Activated CD8-positive, alpha-beta memory T cell treated with anti-CD3 and anti-CD28 coated beads, Interleukin-2, amount 10 ng/mL, durations not matched to agents 7 days and 5 days (primary cell): ENCODE measurements at places on chromosomes 1 and 21. TPM values are rescaled to one million over a fixed set of nuclear protein-coding genes. Genes with fewer than 3 reads are reported as not detected.

OSCP1 gene
- 1.3 TPM for total RNA-seq

LGR6 gene
- not detected for total RNA-seq

OR2T11 gene
- not detected for total RNA-seq

SPATA6 gene
- 1.1 TPM for total RNA-seq

TIAM1 gene
- 20.5 TPM for total RNA-seq

TFAP2E gene
- 0.68 TPM for total RNA-seq

GPR37L1 gene
- not detected for total RNA-seq

RIMKLA gene
- total RNA-seq, result 1.3 TPM

SPRR2B gene
- not detected for total RNA-seq
